ENCODE measurements at places on chromosomes 3 and 15.

- no peak for DNase-seq
Measured at GRCh38 chr3:108569336-108569735, 19.9 kb downstream of the CIP2A start.

DNA sequence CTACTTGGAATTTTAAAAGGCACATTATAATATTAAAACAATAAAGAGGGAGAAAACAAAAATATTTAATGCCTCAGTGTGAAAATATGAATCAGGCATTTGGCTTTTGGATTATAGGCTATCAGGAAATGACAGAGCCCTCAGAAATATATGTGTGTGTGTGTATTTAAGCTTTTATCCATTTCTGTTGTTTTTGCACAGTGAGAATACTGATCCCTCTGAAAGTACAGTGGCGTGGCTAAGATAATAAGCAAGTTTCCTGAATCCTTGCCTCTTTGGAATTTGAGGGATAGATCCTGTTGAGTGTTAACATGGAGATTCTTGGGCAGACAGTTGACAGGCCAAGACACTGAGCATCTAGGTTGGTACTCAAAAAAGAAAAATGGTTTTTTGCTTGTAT, 234.8 kb upstream of the ZBTB20 start:
- no peak for DNase-seq

GRCh38 chr3:14453876-14454638, 51.7 kb downstream of the SLC6A6 start:
- no peak for DNase-seq

DNA sequence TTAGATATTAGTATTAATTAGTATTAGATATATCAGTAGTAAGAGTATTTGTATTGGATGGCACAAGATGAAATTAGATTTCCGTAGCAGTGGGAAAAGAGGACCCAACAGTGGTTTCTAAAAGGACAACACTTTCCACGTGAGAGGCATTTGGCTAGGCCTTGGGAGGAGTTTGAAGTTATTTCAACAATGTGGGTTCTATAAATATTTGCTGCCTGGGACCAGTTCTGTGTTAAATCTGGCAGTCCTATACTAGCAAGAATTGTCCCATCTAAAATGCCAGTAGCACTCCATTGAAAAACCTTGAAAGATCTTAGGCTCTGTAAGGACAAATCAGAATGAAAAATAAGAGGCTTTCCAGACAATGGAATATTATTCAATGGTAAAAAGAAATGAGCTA, 347.1 kb upstream of the DNAJC19 start:
- no peak for DNase-seq

GRCh38 chr3:134563601-134564000, 77.7 kb downstream of the CEP63 start:
- no peak for DNase-seq

- DNase-seq: no peak
Measured at GRCh38 chr15:38636597-38636996, 72.0 kb upstream of the RASGRP1 start.

- DNase-seq: no peak
Measured at GRCh38 chr15:75076277-75076676, 52.9 kb downstream of the PPCDC start.

GRCh38 chr3:184335661-184336546, 1.5 kb upstream of the FAM131A start:
- peak; percentile 80 for DNase-seq

- no peak for DNase-seq
Measured at GRCh38 chr3:100107221-100107814, 7.0 kb downstream of the FILIP1L start.

Measured in T follicular helper cell (primary cell).